Stimulated activated CD4-positive, alpha-beta T cell treated with anti-CD3 and anti-CD28 coated beads, Interleukin-15, amount 100 ng/mL, for 48 hours (primary cell): ENCODE measurements at places on chromosomes 13 and 19.

GRCh38 chr13:50979187-50979586 lies 69.6 kb downstream of the RNASEH2B start:
- DNase-seq, result no peak

GRCh38 chr19:34178274-34178610 lies 5.9 kb downstream of the LSM14A start:
- DNase-seq, result no peak

GRCh38 chr19:10583036-10583776 lies 3.9 kb downstream of the AP1M2 start:
- DNase-seq, result no peak

DNA sequence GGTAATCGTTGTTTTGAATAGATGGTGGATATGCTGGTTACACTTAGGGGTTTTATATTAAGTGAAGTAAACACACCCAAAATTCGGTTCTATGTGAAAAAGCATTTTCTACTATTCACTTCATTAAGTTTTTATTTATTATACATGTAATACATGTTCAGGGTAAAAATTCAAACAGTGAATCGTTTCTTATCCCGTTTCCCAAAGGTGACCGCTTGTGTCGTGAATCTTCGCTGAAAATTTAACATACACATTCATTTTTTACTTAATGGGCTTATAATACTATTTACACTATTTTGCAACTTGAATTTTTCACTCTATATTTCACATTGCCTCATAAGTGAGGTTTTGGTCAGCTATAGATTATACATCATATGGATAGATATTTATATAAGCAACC lies 24.5 kb downstream of the IPO5 start:
- DNase-seq, result no peak

- no peak for DNase-seq
Measured at GRCh38 chr13:104584481-104584880, 1518.3 kb upstream of the SLC10A2 start.

DNA sequence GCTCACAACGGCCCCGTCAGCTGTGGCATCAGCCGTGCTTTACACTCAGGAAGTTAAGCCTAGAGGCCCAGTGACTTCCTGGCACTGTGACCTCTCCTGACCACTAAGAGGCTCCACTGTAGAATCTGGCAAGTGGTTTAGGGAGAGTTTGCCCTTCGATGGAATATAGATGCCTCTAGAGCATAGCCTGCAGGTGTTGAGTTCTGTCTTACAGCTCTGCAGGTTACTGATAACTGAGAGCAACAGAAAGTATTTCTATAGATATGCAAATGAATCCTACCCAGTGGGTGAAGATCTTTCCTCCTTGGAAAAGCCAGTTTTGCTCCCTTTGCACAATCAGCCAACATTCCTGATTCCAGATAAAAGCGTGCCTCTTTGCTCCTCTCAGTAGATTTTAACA lies 35.8 kb downstream of the ATP12A start:
- no peak for DNase-seq

DNA sequence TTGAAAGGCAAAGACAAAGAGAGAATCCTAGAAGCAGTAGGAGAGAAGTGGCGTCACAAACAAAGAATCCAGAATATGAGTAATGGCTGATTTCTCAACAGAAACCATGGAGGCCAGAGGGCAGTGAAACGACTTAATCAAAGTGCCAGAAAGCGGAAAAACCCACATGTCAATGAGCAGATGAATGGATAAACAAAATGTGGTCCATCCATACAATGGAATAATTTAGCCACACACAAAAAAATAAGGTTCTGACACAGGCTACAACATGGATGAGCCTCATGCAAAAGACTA lies 52.2 kb upstream of the RANBP3 start:
- DNase-seq, result no peak
